CD4-positive, alpha-beta T cell treated with Interleukin-12 subunit alpha and Interleukin-12 subunit beta, for 1 hour (primary cell): ENCODE measurements at places on chromosomes 4 and X.

- peak; percentile 50 for DNase-seq
These were observed 14.3 kb downstream of the JCHAIN start for GRCh38 chr4:70651864-70652506.

DNA sequence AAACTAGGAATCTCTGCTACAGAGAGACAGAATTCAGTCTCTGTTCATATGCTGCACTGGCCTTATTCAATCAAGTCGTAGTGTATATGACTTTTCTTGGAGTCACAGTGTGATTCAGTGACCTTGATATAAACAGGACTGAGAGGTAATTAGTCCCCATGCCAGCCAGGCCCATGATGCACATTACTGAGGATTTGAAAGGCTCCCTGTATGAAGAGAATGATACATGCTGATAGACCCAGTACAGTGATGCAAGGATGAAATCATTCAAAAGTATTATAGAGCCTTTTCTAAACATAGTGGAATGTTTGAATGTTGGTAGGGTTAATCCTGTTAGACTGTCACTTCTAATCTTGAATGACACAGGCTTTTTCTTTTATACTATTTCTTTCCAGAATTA, 34.1 kb downstream of the ANXA3 start:
- DNase-seq = no peak

DNA sequence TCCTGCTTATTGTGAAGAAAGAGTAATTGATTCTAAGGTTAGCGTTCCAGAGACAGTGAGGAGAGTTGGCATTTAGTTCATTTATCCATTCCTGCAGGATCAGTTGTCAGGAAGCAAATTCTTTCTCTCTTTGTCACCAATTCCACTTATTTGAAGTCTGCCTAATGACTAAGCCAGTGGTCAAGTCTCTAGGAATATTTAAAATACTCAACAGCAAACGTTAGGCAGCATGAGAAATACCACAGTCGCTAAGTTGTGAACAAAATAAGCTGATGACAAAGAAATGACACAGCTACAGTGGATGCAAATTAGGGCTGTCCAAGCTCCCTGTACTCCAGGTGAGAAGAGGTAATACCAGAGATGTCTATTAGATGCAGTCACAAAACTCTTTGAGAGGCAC, 6.6 kb upstream of the MAGEB17 start:
- no peak for DNase-seq

DNA sequence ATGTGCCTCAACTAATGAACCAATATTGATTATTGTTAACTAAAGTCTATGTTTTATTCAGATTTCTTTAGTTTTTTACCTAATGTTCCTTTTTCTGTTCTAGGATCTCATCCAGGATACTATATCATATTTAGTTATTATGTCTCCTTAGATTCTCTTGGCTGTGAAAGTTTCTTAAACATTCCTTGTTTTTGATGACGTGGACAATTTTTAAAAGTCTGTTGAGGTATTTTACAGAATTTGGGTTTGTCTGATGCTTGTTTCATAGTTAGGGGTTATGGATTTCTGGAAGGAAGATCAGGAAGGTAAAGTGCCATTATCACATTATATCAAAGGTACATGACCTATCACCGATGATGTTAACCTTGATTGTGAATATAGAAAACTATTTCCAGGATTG, 18.2 kb upstream of the MCTS1 start:
- no peak for DNase-seq

DNA sequence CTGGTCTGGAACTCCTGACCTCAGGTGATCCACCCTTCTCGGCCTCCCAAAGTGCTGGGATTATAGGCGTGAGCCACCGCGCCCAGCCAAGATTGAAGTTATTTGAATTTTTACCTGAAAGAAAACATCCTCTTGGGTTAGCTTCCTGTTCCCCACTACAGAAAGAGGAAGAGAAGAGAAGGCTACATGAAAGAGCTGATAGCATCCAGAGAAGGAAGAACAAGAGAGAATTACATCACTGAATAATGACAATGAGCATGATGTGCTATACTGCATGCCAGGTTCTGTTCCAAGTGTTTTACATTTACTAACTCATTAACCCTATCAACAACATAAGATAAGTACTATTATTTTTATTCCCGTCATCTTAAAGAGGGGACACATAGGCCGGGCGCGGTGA, 11.5 kb upstream of the TBC1D1 start:
- DNase-seq = no peak

- no peak for DNase-seq
These were observed 41.5 kb upstream of the YTHDC1 start for GRCh38 chr4:68391436-68391835.

DNA sequence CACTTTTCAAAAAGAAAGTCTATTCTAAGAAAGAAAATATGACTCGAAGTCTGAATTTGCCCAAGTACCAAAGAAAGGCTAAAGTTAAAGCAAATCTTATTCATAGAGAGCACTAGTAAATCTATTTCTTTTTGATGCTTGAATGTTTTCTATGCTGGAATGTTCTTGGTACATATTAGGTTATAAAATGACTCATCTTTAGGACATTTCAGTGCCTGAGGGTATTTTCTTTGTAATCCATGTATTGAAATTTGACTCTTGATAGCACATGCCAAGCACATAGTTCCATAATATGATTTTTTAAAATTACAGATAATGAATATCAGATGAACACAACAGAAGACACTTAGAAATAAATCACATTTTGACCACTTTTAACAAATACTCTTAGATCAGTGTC, 232.8 kb downstream of the TRIML1 start:
- DNase-seq = no peak

DNA sequence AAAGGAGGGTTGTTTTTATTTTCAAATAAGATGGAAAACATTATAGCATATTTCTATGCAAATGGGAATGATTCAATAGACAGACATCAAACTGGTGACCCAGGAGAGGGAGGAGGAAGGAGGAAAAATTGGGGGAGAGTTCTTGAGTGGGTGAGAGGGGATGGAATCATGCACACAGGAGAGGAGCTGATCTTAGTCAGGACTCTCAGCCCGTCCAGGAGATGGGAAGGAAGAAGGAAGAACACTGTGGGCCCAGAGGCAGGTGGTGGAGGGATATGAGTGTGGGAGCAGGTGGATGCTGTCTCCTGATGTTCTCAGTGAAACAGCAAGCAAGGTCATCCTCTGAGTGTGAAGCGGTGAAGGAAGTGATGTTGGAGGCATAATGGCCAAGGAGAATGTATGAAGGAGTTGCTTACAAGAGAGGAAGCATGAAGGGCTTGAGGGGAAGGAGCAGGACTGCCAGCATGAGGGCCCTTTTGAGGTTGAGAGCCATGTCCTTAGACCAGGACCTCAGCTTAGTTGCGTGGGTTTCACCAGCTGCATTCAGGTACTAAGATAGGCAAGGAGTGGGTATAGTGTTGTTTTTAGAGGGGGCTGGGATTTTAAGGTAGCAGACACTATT, 161.7 kb upstream of the NAP1L5 start:
- DNase-seq = no peak

DNA sequence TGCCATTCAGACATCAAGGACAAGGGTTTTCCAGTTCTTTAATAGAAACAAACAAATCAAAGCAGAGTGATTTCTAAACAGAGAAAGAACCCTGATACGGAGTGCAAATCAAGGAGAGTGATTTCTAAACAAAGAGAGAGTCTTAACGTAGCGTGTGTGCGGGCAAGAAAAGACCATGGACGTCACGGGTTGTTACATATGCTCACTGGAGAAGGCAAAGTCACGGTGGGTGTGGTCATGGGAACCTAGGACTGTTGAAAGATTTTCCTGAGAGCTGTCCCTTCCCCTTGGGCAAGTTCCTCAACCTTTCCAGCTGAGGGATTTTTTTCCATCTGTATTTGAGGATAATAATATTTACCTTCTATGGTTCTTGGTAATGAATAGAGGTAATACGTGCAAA, 95.0 kb upstream of the SLC34A2 start:
- DNase-seq = no peak

DNA sequence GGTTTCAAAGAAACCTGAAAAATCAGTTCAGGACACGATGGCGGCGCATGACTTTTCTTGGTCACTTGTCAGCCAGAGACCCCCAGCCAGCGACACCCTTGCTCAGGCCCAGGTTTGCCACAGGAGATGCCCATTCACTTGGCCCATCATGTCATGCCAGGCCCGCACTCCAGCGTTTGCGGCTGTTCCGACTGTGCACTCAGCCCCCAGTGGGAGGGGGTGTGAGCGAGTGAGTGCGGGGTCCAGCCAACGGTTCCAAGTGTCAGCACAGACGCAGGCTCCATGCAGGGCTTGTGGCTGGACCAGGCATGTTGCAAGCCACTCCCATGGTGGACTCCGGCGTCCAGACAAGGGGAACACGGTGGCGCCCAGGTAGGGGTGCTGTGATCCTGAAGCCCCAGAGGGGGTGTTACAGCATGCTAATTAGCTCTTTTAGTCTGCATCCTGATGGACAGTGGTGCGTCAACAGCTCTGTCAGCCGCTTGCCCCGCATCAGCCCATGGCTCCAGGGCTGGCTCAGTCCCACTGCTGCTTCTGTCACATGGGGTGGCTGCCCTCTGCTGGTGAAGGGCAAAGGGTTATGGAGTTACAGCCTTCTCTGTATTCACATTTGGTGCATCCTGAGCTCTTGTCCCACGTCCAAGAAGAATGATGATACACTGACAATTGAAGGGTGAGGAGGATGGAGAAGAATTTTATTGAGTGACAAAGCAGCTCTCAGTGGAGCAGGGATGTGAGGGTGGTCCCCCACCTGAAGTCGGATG, 3.7 kb upstream of the MAEA start:
- DNase-seq = peak; percentile 37

- no peak for DNase-seq
These were observed 325.0 kb upstream of the EMCN start for GRCh38 chr4:100842856-100843255.

GRCh38 chr4:85610450-85610849, 135.5 kb downstream of the ARHGAP24 start:
- no peak for DNase-seq

DNA sequence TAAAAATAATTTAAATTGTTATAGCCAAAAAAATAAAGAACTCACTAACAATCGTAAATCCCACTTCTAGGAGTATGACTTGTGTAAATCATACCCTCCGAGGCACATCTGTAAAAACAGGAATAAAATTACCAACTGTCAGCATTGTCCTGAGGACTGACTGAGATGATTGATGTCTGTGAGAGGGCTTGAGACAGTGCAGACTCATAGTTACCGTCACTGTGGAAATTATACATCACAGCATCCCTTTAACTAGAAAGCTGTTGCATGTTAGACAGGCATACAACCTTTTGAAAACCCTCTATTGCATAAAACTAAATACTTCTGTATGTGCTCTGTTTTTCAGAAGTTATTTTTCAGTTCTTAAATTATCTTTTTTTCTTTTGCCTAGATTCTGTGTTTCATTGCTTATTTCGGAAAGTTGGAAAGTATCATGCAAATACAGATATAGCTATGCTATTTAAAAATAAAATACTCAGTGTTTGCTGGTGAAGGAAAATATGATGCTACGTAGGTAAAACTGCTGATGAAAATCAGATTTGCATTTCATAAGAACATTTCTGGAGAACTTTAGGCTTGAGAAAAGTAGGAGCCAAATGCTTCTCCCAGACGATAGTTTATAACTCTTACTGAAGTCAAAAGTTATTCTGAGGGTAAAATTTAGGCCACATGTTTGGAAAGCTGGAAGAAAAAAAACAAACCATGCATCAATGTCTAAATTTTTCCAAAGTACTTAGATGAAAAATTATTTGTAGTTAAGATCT, 13.6 kb upstream of the RBPJ start:
- DNase-seq = no peak

DNA sequence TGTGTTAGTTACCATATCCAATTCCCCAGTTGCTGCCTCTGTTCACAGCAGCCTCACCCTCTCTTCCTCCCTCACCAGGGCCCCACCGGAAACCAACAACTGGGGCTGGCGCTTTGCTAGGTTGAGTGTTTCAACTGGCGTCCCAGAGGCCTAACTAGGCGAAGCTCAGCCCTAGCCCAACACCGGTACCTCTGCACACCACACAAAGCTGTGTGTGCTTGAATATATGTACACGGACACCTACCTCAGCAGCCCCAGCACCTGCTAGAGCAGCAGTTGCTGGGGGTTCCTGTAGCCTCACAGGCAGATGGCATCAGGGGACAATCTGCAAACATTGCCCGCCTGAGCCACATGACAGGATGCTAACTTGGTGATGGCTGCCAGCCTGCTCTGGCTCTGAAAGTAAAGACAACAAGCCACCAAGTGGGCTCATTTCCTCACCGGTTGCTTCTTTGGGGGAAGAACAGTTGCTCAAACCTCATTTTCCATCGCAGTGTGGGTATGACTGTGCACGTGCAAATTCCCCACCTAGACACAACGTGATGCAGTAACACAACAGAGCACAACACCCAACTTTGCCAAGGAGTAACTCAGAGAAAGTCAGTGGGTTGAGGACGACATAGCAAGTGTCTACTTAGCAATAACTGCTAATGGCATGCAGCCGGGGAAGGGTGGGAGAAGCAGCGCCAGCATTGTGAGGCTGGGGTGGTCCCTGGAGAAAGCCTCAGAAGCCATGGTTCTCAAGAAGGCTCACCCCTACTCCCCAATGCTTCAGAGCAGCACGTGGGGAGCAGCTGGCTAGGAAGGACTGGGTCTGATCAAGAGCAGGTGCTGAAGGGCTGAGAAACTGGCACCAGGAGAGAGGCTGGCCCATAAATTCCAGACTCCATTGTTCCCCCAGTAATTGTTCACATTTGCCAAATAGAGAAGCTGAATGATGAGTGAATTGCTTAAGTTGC, 139.5 kb downstream of the SH3KBP1 start:
- peak; percentile 82 for DNase-seq

DNA sequence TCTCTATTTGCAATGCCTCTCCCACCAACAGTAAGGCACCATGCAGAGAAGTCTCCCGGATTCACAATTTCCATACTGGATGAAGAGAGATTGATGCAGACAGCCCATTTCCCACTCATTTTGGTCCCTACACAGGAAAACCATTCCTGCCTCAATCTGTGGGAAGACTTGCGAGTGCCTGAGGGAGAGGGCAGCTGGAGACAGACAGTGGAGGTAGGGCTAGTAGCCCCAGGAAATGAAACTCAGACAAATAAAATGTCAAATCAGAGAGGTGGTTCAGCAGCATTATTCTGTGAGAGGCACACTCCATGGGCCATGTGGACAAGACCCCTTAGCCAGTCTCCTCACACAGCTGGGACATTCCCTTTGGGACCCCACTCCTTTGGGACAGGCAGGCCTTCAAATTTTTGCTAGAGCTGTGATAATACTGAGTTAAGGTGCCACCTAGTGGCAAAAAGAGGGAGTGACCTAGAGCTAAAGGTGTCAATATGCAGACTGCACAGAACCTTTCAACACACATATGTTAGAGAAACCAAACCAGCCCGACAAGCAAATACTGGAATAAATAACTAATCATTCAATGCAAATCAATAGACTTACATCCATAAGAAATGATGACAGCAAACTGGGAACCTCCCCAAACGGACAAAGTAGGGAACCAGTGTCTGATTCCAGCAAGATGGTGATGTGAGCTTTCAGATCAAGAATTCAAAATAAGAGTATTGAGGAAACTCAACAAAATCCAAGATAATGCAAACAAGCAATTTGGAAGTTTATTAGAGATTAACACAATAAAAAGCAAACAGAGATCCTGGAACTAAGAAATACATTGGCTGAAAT, 1865.3 kb upstream of the AGA start:
- DNase-seq = peak; percentile 12

- no peak for DNase-seq
These were observed 206.2 kb downstream of the ANK2 start for GRCh38 chr4:113255628-113256027.

- DNase-seq = peak; percentile 56
These were observed 52.4 kb upstream of the TRIM2 start for GRCh38 chr4:153151535-153152455.

- DNase-seq = peak; percentile 71
These were observed at the start of gene MBNL3 for GRCh38 chrX:132488819-132489577. TSS of gene MBNL3 (minus strand) at chrX:132489038. CDS start at chrX:132439611, 49,427 bp downstream.

- DNase-seq = no peak
These were observed 185.5 kb upstream of the CPEB2 start for GRCh38 chr4:14816623-14817261.
